ENCODE measurements at places on chromosomes 5 and 9.

GRCh38 chr9:76732341-76732958 is 31.8 kb upstream of the PCA3 start:
- no peak for DNase-seq

DNA sequence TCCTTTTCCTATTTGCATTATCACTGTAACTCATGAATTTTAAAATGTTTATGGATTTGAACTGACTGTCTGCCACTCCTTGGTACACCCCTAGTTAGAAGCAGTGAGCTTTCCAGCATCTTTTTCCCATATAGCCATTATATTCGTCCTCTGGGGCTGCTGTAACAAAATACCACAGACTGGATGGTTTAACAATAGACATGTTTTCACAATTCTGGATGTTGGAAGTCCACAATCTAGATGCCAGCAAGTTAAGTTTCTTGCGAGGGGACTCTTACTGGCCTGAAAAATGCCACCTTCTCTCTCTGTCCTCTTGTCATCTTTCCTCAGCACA is 530.0 kb downstream of the SEMA5A start:
- DNase-seq: no peak

DNA sequence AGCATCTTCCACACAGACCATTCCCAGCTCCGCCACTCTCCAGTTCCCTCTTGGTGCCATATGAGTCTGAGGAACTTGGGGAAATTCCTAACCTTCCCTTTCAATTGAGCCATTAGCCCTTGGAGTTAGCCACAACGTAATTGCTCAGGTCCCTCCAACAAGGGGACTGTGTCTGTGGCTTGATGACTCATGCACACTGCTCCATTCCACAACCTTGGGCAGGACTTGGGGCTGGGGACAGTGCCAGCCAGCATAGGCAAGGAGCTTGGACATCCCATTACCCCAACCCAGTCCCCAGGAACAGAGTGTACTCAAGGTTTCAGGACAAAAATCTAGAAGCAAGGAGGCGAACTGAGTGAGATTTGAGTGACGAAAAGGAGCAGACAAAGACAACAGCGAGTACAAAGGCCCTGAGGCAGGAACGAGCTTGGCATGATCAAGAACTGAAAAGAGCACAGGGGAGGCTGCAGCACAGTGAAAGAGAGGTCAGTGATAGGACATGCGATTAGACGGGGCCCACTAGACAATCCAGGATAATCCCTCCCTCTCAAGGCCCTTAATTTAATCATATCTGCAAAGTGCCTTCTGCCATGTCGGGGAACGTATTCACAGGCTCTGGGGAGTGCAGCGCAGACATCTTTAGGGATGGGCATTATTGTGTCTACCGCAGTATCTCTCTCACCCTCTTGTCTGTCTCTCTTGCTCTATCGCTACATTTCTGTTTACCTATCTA is 16.0 kb upstream of the JADE2 start:
- no peak for DNase-seq

- DNase-seq: no peak
These were observed 132.7 kb upstream of the POU5F2 start for GRCh38 chr5:93874080-93874479.

- DNase-seq: no peak
These were observed 1.3 kb upstream of the SMC5 start for GRCh38 chr9:70257502-70257901.

- DNase-seq: no peak
These were observed 96.9 kb upstream of the RASA1 start for GRCh38 chr5:87170799-87171198.
